AG09319 (cell line): ENCODE measurements at places on chromosomes 6 and 20.

- no peak for DNase-seq
Measured at GRCh38 chr6:167146135-167146534, 11.6 kb downstream of the GPR31 start.

- DNase-seq: no peak
Measured at GRCh38 chr6:81614292-81614691, 138.2 kb downstream of the TENT5A start.

DNA sequence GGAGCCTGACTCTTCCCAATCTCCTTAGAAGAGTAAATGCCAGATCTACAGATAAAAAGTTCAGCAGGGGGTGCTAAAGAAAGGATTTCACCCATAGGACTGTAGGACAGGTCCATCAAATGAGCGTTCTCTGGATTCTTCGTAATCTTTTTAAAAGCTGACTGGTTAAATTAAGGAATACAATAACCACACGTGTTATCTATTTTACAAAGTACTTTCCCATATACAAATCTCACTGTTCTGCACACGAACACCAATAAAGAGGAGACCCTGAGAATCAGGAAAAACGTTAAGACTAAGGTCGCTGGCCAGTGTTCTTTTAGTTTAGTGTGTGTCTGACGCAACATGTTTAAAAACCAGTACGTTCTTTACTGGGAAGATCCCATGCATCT is 542 bp downstream of the TUBE1 start:
- DNase-seq: peak; percentile 3

DNA sequence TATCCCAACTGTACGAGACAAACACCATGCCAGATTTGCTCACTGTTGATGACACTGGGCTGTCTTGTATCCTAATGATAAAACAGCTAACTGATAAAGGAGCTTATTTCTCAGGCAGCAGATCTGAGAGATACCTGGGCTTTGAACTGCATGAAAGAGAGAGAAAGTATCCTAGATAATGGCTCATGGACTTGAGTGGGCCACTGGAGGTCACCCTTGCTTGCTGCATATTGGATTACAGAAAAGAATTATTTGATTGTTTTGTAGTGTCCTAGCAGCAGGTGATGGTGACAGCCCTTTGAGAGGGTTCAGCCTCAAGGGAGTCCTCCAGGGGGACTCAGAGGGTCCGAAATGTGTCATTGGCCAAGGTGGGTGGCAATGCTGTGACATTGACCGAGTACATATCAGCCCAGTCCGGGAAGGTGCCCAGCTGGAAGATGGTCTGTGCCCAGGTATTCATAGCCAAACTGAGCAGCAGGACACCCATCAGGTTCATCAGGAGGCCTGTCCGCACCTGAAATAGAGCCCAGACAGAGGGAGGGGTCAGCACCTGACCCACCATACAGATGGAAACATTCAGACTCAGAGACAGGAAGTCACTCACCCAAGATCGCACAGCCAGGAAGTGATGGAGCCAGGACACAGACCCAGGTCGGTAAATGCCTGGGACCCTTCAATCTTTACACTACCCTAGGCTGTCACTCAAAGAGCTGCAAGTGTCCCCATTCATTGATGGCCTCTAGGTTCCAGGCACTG is 9.4 kb upstream of the OCSTAMP start:
- no peak for DNase-seq

DNA sequence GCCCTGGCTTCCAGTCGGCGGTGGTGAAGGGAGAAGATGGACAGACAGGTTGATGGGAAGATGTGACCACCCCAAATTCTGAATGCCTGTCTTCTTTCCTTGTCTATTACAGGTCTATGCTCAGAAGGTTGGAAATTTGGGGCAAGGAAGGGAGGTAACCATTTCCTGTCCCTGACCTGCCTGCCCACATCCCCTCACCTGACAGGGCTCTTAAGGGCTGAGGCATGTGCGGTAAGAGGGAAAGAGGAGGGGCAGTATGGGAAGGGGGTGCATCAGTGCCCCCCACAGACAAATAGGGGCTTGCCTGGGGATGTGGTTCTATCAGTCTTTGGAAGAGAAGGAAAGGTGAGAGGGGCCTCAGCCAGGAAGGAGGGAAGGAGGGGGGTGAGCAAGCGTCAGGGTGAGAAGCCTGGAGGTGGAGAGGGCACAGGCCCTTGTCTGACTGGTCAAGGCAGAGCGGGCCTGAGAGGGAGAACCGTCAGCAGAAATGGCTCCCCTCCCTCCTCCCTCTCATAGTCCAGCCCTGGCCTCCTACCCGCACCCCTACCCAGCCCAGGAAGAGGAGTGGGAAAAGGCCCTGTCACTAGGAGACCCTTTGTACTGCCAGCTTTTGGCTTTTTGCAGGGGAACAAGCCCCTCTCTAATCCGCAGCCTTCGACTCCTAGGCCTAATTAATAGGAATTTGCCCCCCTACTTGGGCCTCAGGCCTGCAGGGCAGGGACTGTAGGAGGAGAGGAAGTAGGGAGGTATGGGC is 104.4 kb upstream of the FOXP4 start:
- DNase-seq: no peak

DNA sequence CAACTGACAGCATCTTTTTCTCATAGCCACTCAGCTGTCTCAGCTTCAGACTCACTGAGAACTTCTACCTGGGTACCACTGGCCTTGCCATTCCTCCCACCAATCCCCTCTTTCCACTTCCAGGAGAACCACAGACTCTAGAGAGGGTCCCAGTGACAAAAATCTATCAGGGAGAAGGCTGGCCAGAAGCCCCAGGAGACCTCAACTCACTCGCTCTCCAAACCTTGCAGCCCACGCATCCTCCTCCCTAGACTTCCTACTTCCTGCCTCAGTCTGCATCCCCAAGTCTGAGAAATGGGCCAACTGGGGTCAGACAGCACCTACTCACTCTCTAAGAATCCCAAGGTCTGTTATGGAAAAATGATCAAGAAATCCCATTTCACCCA is 1.2 kb downstream of the TMEM239 start:
- no peak for DNase-seq

DNA sequence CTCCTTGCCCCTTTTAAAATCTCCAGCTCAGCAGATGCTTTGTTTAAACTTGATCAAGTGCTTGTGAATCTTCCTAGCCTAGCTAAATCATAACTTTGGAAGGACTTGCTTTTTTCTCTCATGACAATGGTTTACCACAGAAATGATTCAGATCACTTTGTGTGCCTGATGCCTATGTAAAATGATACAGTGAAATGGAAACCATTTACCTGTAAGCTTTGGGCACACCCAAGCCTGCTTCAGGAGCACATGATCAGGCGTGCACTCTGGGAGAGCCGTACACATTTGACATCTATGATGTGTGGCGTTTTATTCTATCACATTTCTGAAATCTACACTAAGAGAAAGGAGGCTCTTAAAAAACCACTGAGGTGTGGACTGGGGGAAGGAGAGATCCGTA is 41.1 kb downstream of the PTPN1 start:
- DNase-seq: no peak

GRCh38 chr6:158969148-158969547 is 30.9 kb downstream of the RSPH3 start:
- no peak for DNase-seq

DNA sequence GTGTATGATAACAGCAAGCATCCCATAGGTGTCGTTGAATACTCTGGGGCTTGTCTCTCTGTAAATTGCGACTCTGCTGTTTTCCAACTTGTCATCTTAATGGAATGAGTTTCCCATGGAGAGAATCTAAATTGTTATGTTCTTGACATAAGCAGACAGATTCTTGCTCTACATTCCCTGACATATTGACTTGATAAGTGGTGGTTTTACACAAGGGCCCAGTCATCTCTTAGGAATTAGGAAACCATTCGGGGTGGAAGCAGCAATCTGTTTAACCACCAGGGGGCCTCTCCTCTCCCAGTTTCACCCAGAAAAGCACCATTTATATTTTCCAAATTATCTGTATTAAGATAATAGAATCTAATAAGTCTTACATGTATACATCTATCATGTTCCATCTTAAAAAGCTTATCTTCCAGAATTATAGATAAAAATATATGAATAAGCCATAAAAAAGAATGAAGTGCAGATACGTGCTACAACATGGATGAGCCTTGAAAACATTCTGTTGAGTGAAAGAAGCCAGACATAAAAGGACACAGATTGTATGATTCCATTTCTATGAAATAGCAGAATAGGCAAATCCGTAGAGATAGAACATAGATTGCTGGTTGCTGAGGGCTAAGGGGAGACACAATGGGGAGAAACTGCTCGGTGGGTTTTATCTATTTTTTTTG is 23.1 kb upstream of the MROH8 start:
- peak; percentile 88 for DNase-seq

DNA sequence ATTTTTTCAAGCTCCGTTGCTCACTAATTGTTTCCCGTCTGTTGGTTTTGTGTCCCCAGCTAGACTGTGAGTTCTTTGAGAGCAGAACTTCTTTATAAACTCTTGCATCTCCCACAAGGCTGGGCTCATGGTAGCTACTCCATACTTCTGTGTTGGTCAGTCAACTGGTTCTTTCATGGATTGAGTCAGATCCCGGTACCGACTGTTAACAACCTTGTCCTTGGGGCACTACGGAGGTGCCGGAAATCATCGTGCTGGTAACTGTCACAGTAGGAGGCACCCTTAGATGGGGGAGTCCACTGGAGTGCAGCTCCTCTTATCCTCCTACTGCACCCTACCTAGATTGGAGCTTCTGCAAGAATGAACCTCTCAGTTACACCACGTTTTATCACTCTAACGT is 8.6 kb upstream of the STX16 start:
- no peak for DNase-seq

DNA sequence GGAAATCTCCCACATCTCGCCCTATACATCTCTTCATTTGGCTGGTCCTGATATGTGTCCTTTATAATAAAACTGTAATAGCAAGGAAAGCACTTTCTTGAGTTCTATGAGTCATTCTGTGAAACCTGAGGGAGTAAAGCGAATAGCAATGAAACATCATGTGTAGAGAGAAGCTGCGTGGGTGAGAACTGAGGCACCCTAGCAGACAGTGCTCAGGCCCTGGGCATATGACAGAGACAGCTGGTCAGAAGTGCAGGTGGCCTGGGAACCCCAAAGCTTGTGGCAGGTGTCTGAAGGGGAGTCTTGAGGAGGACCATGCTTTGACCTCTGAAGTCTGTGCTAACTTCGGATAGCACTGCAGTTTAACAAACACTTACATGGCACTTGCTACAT is 1.3 kb upstream of the BLOC1S5 start:
- DNase-seq: no peak
